ENCODE measurements at places on chromosomes 16 and 17. TPM values are rescaled to one million over a fixed set of nuclear protein-coding genes. Genes with fewer than 3 reads are reported as not detected.

ANKRD13B gene
- 7.7 TPM for total RNA-seq

AURKB gene
- 82.8 TPM for total RNA-seq

CLDN7 gene
- total RNA-seq = 111 TPM

DNA sequence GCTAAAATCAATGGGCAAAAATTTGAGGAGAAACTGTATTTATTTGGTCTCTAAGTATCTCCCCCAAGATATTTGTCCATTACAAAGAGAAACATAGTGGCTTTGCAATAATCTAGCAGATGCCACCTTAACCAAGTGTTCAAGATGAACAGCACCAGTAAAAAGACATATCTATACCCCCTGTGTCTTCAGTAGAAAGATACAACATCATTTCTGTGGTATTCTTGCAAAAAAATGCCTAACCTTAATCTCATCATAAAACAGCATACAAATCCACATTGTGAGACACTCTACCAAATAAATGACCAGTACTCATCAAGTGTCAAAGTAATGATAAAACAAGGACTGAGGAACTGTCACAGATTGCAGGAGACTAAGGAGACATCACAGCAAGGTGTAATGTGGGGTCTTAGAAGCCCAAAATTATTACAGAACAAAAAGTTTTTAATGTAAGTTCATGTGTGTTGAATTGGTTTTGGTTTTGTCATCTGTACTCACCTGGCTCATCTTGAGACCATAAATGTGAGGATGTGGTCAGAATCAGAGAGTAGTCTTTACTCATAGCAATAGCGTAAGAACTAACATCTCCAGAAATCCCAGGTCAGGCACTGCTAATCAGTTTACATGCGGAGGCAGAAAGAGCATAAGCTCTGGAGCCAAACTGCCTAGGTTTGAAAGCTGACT, 77.2 kb downstream of the AATF start:
- DNase-seq = no peak

DNA sequence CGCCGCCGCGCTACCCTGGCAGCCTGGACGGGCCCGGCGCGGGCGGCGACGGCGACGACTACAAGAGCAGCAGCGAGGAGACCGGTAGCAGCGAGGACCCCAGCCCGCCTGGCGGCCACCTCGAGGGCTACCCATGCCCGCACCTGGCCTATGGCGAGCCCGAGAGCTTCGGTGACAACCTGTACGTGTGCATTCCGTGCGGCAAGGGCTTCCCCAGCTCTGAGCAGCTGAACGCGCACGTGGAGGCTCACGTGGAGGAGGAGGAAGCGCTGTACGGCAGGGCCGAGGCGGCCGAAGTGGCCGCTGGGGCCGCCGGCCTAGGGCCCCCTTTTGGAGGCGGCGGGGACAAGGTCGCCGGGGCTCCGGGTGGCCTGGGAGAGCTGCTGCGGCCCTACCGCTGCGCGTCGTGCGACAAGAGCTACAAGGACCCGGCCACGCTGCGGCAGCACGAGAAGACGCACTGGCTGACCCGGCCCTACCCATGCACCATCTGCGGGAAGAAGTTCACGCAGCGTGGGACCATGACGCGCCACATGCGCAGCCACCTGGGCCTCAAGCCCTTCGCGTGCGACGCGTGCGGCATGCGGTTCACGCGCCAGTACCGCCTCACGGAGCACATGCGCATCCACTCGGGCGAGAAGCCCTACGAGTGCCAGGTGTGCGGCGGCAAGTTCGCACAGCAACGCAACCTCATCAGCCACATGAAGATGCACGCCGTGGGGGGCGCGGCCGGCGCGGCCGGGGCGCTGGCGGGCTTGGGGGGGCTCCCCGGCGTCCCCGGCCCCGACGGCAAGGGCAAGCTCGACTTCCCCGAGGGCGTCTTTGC, 3.1 kb downstream of the HIC1 start:
- DNase-seq = no peak

- no peak for DNase-seq
Observed at GRCh38 chr16:23836404-23837311, 875 bp downstream of the PRKCB start.

DNA sequence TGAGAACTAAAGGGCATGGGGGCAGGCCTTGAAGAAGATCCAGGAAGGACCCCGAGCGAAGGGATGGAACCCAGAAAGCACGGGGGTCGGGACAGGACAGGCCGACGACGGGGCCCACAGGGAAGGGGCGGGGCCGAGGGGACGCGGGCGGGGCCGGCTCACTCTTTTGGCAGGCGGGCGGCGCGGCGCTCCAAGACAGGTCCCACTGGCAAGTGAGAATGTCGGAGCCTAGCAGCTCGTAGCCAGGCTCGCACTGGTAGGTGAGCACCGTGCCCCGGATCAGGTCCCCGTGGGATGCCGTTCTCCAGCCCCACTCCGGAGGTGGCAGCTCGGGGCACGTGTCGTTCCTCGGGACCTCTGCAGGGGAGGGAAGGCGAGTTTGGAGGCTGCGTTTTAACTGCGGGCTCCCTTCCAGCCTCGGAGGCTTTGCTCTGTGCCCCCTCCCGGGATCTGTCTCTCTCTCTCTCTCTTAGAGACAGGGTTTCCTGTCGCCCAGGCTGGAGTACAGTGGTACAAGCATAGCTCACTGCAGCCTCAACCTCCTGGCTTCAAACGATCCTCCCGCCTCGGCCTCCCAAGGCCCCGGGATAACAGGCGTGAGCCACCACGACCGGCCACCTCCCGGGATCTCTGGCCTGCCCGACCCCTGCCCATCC, 13.7 kb upstream of the CDIPT start:
- no peak for DNase-seq

DNA sequence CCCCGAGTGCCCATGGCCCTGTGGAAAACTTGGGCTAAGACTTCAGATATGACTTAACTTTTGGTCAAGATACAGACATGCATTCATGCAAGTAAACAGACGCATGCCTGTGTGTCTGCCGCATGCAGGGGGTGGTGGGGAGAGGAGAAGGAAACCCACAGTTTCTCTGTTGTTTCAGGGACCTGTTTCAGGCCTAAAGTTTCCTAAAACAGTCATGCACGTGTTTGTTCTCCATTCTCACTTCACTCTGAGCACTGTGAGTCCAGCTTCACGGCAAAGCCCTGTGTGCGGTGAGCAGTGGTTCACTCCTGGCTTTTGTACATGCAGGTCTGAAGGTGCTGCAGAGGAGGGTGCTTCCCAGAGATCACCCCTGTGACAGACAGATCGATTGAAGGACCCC, 158.7 kb downstream of the FOXL1 start:
- no peak for DNase-seq

DNA sequence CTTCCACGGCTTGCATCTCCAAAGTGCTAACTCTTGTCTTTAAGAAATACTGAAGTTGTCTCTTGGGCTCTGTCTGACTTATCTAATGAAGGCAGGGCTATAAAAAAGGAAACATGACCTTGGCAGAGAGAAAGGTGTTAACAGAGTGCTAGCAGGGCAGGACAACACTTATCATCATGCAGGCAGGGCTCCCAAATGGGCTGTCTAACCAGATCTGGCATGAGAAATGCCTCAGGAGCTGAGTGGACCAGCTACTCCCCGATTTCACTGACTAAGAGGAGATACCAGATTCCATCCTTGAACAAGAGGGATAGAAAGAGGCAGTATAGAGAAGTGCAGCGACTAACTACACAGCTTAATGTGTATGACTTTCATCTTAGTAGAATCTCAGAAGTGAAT, 32.6 kb downstream of the PMP22 start:
- DNase-seq = no peak

DNA sequence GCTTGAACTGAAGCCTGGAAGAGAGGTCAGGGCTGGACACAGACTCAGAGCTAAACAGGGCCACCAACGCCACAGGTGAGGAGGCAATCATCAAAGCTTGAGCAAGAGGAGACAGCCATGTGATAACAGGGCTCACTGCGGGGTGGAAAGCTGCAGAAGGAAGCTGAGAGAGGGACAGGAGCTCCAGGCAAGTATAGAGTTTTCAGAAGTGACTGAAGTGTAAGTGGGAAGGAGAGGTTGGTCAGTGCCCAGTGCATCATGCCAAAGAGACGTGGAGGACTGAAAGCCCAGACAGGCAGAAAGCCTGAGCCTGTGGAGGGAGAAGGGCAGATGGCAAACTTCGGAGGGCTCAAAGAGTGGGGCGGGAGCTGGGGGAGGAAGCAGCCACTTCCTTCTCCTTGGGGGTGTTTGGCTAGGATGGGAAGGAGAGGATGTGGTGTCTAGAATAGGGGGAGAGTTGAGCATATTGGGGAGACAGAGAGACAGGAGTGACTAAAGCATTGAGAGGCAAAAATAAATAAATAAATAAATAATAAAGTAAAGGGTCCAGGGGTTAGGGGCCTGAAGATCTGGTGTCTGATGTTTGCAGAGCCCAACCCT, 2.6 kb downstream of the KIFC3 start:
- no peak for DNase-seq

- no peak for DNase-seq
Observed at GRCh38 chr17:76485569-76485968, 15.7 kb downstream of the RHBDF2 start.

DNA sequence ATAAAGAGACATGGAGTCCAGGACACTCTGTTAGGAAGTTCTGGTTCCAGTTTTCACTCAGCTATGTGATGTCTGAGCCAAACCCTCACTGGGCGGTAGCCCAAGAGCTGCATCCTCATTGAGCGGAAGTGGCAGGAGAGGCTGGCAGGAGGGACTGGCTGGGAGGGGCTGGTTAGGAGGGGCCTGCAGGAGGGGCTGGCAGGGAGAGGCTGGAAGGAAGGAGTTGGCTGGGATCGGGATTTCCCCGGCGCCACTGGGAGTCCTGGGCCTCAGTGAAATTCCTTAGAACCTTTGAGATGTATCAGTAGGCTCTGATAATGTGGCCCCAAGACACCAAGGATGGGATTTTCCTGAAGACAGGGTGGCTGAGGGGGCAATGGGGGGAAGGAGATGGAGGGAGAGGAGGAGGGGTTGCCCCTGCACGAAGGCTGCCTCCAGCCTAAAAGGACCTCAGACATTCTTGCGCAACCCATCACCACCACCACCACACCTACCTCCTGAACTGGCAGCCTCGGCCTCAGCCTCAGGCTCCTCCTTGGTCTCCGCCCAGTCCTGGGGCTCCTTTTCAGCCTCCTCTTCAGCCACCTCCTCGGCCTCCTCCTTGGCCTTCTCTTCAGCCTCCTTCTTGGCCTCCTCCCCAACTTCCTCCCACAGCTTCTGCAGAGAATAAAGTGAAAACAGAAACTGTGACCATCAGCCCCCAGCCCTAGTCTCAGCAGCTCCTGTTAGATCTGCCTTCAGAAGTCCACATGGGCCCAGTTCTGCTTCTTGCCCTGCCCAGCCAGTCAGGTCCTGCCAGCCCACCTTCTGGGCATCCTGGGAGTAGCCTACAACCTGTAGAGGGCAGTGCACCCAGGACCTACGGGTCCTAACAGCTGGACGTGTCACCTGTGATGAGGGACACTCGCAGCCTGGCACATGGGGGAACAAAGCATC, 31.7 kb downstream of the CNGB1 start:
- DNase-seq = no peak

- DNase-seq = no peak
Observed at GRCh38 chr17:13518261-13519000, 83.3 kb downstream of the HS3ST3A1 start.

All from Caco-2 (cell line).